ENCODE measurements at places on chromosomes 6 and 20. TPM values are rescaled to one million over a fixed set of nuclear protein-coding genes. Genes with fewer than 3 reads are reported as not detected.

Gene TTI1
- total RNA-seq: 43.1 TPM

Gene SGK2
- total RNA-seq: 0.17 TPM

GRCh38 chr20:42118409-42119125 lies 500.4 kb upstream of the CHD6 start:
- DNase-seq: no peak

Gene METTL24
- total RNA-seq: not detected

Gene SLC35F1
- total RNA-seq: not detected

- DNase-seq: no peak
Observed at GRCh38 chr6:52180787-52181558, 5.2 kb upstream of the IL17A start.

- DNase-seq: no peak
Observed at GRCh38 chr6:160202411-160202810, 56.2 kb downstream of the SLC22A2 start.

- no peak for DNase-seq
Observed at GRCh38 chr6:126086560-126086959, 100.2 kb downstream of the TRMT11 start.

GRCh38 chr6:128512296-128512695 lies 8.1 kb downstream of the PTPRK start:
- DNase-seq: no peak

Gene PRL
- not detected for total RNA-seq

Gene TREML2
- 4.5 TPM for total RNA-seq

Gene GHRH
- total RNA-seq: not detected

DNA sequence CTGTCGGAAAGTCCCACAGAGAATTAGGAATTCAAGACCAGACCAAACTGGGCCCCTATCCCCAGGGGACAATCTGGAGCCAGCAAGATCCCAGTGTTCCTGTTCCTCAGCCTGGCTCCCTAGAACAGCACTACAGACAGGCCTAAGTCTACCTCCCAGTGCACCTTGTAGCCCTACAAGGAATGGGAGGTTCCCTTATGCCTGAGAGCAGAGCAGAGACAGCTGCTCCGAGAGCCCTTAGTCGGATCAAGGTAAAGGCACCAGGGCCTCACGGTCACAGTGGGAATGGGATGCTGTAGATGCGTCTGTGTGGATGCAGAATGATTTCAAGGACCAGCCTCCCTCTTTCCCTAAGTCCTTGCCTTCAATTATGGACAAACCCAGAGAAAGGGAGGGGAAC lies 204.5 kb upstream of the STXBP5 start:
- DNase-seq: no peak

Gene TIAM2
- total RNA-seq: 90.4 TPM

GRCh38 chr6:159376516-159377158 lies 207.4 kb downstream of the FNDC1 start:
- no peak for DNase-seq

Gene SYNGAP1
- total RNA-seq: 37.1 TPM

- DNase-seq: no peak
Observed at GRCh38 chr6:7697820-7698623, 27.9 kb upstream of the BMP6 start.

Gene ANKRD66
- total RNA-seq: not detected

DNA sequence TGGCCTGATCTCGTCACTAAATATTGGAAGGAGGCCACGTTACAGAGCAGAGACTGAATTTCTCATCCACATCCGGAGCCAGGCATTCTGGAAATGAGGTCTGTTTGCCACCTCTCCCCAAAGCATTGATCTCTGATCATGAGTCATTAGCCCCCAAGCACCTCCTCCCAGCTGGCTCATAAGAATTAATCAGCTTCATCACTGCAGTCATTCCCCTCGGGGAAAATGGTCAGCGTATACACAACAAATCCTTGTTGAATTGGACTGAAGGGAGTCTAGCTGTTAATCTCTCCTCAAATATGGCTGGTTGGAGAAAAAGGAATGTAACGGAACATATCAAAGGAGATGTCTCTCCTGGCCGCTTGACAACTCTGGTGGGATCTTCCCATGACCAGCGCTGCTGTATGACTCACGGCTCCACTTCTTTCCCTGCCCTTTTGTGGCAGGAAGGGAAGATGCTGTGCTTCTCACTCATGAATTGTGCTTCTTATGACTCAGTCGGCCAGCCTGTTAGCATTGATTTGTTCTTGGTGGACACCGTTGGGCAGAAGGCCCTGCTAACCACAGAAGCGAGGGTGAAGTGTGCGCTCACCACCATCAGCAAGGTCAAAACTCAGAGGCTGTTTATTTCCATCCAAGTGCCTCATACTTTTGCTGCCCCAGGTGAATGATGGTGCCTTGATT lies 76.7 kb downstream of the RNF182 start:
- DNase-seq: no peak

DNA sequence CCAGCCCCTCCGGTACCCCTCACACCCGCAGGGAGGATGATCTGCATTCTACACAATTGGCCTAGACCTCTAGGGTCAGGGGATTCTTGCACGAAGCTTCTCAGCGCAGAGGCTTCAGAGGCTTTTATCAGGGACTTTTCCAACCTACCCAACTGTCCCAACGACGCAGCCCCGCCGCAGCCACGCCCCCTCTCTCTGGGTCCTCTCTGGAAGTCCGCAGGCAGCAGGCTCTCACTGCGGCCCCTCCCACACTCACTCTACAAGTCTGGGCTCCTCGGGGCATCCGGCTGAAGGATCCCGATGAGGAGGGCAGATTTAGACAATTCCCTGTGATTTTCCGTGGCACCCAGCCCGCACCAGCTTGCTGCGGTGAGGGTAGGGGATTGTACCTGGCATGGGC lies 227.7 kb upstream of the RNF24 start:
- no peak for DNase-seq

Gene MRAP2
- total RNA-seq: not detected

- DNase-seq: no peak
Observed at GRCh38 chr6:105785066-105785811, 300.9 kb upstream of the PRDM1 start.

DNA sequence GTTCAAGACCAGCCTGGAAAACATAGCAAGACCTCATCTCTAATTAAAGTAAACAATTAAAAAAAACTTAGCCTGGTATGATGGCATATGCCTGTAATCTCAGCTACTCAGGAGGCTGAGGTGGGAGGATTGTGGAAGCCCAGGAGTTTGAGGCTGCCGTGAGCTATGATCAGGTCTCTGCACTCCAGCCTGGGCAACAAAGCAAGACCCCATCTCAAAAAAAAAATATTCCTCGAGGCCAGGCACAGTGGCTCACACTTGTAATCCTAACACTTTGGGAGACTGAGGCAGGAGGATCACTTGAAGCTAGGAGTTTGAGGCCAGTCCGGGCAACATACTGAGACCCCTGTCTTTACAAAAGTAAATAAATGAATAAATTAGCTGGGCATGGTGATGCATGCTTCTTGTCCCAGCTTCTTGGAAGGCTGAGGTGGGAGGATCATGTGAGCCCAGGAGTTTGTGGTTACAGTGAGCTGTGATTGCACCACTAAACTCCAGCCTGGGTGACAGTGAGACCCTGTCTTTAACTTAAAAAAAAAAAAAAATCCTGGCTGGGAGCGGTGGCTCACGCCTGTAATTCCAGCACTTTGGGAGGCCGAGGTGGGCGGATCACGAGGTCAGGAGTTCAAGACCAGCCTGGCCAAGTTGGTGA lies 9.3 kb upstream of the C2 start:
- no peak for DNase-seq

DNA sequence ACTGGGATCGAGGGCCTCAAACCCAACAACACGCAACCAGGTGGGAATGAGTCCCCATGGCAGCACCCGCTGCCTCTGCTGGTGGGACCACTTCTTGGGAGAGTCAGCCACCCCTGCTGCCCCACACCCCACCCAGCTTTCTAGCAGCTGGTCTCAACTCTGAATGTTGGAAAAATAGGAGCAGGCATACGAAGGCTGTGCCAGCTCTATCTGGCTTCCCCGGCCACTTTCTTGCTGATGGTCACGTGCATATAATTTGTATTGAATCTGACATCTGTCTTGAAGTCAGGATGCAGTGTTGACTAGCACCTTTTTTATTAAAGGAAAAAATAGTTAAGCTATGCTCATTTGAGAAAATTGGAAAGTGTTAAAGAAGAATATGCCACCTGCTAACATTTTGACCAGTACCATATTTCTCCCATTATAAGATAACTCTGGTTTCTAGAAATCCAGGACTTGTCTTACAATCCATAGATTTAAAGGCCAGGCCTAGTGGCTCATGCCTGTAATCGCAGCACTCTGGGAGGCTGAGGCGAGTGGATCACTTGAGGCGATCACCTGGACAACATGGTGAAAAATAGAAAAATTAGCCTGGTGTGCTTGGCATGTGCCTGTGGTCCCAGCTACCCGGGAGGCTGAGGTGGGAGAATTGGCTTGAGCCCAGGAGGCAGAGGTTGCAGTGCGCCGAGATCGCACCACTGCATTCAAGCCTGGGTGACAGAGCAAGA lies 26.9 kb upstream of the MAPRE1 start:
- DNase-seq: no peak

DNA sequence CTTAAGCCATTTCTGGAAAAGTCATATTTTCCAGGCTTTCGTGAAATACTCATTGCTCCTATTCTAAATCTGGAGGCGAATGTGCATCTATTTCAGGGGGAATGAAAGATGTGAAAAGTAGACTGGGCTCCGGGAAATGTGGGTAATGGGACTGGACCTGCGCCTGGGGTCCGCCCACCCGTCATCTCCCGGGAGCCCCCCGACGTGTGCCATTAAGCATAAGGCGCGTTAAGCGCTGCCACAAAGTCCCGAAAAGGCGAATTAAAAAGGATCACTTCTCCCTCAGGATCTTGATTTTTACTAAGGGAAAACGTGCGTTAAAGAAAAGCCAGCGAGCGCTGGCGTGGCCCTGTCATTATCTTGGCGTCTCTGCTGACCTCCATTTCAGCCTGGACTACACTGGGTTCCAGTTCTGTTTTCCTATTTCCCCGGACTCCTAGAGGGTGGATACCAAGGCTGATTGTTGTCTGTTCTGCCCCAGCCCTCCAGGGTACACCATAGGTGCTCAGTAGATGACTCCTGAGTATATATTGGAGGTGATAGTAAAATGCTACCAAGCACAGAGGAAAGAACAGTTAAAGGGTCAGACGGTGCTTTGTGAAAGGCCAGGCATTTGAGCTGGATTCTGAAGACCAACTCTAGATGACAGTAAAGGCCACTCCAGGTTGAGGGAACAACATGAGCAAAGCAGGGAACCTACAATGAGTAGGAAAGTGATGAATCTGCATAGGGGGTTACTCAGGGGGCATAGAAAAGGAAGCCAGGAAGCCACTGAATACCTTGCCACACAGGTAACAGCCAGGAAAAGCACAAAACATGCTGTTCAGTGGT lies 89.2 kb upstream of the ARID1B start:
- no peak for DNase-seq
